ENCODE measurements at places on chromosomes 6 and 20.
A peak's percentile ranks its signal among the peaks of the same experiment; 100 is the strongest.

GRCh38 chr6:32194825-32195651, 2.6 kb upstream of the GPSM3 start:
- peak; percentile 23 for DNase-seq

DNA sequence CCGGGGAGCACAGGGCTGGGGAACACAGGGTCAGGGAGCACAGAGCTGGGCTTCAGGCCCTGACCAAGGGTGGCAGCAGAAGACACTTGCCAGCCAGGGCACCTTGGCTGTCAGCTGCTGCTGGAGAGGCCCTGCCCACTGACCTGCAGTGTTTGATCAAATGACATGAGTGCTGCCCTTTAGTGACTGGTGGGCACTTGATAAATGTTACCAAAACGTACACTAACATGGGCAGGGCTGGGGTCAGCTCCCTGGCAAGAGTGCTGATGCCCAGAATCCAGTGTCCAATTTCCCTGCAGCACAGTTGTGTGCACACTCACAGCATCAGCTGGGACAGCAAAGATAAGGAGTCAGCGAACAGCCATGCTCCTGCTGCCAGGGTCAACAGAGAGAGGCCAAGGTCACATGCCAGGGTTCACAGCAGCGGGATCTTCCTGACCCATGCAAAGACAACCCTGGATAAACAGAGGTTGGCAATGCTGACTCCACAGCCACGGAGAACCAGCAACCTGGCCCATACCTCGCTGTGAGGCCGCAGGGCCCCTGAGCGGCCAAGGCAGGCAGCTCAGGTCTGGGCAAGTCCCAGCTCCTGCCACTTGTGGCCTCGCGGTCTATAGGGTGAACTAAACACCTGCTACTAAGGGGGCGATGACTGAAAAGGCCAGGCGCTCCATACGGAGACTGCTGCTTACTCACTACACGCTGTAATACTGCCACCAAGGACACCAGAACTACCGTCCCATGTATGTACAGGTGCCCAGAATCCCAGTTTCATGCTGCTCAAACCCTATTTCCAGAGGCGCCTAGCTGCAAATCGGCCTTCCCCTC, 46.3 kb downstream of the NINL start:
- DNase-seq = no peak

- DNase-seq = no peak
Observed at GRCh38 chr6:119160911-119161310, 82.4 kb upstream of the FAM184A start.

DNA sequence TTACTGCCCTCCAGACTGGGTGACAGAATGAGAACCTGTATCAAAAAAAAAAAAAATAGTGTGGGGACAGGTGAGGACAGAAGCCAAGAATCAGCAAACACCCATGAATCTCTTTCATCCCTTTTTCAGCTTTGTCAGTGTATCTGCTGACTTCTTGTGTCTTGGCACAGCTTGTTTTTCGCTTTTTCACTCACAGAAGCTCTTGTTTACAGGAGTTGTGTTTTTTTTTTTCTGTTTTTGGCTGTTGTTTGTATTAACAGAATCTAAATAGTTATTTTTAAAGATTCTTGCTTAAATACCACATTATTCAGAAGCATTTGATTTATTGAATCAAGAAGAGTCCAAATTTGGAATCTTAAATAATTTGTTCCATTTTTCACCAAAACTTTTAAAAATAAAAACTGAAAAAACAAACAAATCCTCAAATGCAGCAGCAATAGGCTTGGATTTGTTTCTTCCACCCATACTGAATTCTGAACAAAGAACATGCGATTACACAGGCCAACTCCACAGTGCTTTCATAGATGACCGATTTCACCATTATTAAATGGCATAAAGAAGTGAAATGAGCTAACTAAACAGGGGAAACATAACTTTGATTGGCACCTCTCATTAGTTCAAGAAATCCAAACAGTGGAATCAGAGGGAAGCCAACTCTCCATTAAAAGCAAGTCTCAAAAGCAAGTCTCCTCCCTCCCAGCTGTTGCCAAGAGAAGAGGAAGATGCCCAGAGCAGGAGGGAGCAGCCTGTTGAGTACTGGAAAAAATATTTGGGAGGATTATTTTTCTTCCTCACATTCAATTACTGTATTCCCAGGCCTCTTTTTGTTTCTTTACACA, 27.2 kb upstream of the GPR63 start:
- no peak for DNase-seq
